Placental pericyte (primary cell): ENCODE measurements at places on chromosomes 4 and X. TPM values are rescaled to one million over a fixed set of nuclear protein-coding genes. Genes with fewer than 3 reads are reported as not detected.

The GAGE12E gene
- not detected in 2 replicates for total RNA-seq

The GPR119 gene
- total RNA-seq: not detected in 2 replicates

The PRDM8 gene
- 9.6 and 29.3 TPM in 2 replicates for total RNA-seq

The TAF7L gene
- total RNA-seq: 0.22 and 1.1 TPM in 2 replicates

The TLL1 gene
- under 0.01 and 0.22 TPM in 2 replicates for total RNA-seq

The ODAM gene
- total RNA-seq: not detected in 2 replicates

The ARHGAP36 gene
- total RNA-seq: not detected in 2 replicates

The TREX2 gene
- total RNA-seq: 0.22 and 2.4 TPM in 2 replicates

The CT47A7 gene
- not detected in 2 replicates for total RNA-seq

The CT45A1 gene
- total RNA-seq: not detected in 2 replicates

The GPR34 gene
- 0.14 TPM in 1 of 2 replicates, not detected in the other for total RNA-seq

The GRIA3 gene
- total RNA-seq: 0.22 and 6.2 TPM in 2 replicates

The GAGE1 gene
- not detected in 2 replicates for total RNA-seq

The RXFP1 gene
- 0.29 TPM in 1 of 2 replicates, not detected in the other for total RNA-seq

The IL2RG gene
- 0.43 TPM in 1 of 2 replicates, not detected in the other for total RNA-seq

The GNRHR gene
- not detected in 2 replicates for total RNA-seq

The LRPAP1 gene
- total RNA-seq: 64.6 and 136 TPM in 2 replicates

The RASGEF1B gene
- not detected in 2 replicates for total RNA-seq

The ADAMTS3 gene
- total RNA-seq: 1.5 and 4.0 TPM in 2 replicates

The SPANXB1 gene
- not detected in 2 replicates for total RNA-seq

The FRAS1 gene
- 0.57 and 13.8 TPM in 2 replicates for total RNA-seq

The SLC26A1 gene
- total RNA-seq: 0.14 and 0.22 TPM in 2 replicates

The TEX13B gene
- not detected in 2 replicates for total RNA-seq

The KLF8 gene
- total RNA-seq: 2.6 TPM in 1 of 2 replicates, not detected in the other

The TRPC3 gene
- 1.0 TPM in 1 of 2 replicates, not detected in the other for total RNA-seq

The GYG2 gene
- total RNA-seq: 4.2 and 18.2 TPM in 2 replicates

The SYP gene
- total RNA-seq: under 0.01 and 0.29 TPM in 2 replicates

The KIAA1210 gene
- not detected in 2 replicates for total RNA-seq

The SORCS2 gene
- total RNA-seq: 0.14 and 0.22 TPM in 2 replicates

The CCNB3 gene
- total RNA-seq: under 0.01 and 2.6 TPM in 2 replicates

The TAF1 gene
- 29.6 and 35.7 TPM in 2 replicates for total RNA-seq

The PCDH7 gene
- 2.2 and 10.7 TPM in 2 replicates for total RNA-seq

The MAGED4 gene
- 18.5 and 32.8 TPM in 2 replicates for total RNA-seq

The NXF3 gene
- total RNA-seq: not detected in 2 replicates

The CXCL9 gene
- total RNA-seq: under 0.01 TPM in 1 of 2 replicates, not detected in the other

The CYSLTR1 gene
- total RNA-seq: 0.29 TPM in 1 of 2 replicates, not detected in the other

The TCP11X2 gene
- not detected in 2 replicates for total RNA-seq

The SUPT20HL2 gene
- under 0.01 and 0.43 TPM in 2 replicates for total RNA-seq

The PABPC1L2A gene
- not detected in 2 replicates for total RNA-seq

The KANTR gene
- total RNA-seq: 5.0 and 12.3 TPM in 2 replicates

The GASK1B gene
- total RNA-seq: 22.0 and 53.6 TPM in 2 replicates

The PAGE5 gene
- total RNA-seq: not detected in 2 replicates

The C4orf33 gene
- 2.4 and 6.9 TPM in 2 replicates for total RNA-seq

The FOXP3 gene
- not detected in 2 replicates for total RNA-seq

The PDGFRA gene
- total RNA-seq: 178 and 283 TPM in 2 replicates

The PNMA3 gene
- total RNA-seq: not detected in 2 replicates

The NR3C2 gene
- total RNA-seq: 2.6 and 3.3 TPM in 2 replicates

The POU4F2 gene
- total RNA-seq: not detected in 2 replicates

The ABLIM2 gene
- total RNA-seq: 0.22 and 0.29 TPM in 2 replicates

The NEUROG2 gene
- total RNA-seq: not detected in 2 replicates

The MAGEC2 gene
- not detected in 2 replicates for total RNA-seq

The IQCM gene
- total RNA-seq: not detected in 2 replicates

The PHKA1 gene
- 2.8 and 9.3 TPM in 2 replicates for total RNA-seq

The USP51 gene
- total RNA-seq: 0.88 and 2.1 TPM in 2 replicates

The NLGN4X gene
- 3.1 and 5.3 TPM in 2 replicates for total RNA-seq

The SCML2 gene
- 0.22 and 0.72 TPM in 2 replicates for total RNA-seq

The ZNF674 gene
- 5.4 and 7.2 TPM in 2 replicates for total RNA-seq
